ENCODE measurements at places on chromosomes 4 and X. TPM values are rescaled to one million over a fixed set of nuclear protein-coding genes. Genes with fewer than 3 reads are reported as not detected.

DNA sequence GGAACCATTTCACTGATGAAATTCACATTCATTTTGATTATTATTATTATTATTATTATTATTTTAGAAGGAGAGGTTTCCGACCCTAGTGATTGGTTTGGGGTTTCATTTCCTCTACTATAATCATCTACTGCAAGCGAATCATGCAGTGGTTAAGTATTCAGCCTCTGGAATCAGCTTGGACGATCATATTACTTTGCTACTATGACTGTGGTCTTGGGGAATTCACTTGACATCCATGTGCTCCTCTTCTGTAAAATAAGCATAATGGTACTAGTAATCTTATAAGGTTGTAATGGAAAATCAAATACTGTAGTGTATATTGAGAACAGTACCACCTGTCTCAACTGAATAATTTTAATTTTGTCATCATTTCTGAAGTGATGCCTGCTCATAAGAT, 132.1 kb upstream of the SLC4A4 start:
- no peak for DNase-seq
- no peak overlapping the region for H3K4me3 ChIP-seq
- H3K4me1 ChIP-seq, result peaks cover 21% of the 10 kb centered on the region
- H3K36me3 ChIP-seq, result peaks cover 2% of the 10 kb centered on the region
- H3K27ac ChIP-seq, result no peak overlapping the region
- no peaks in the 10 kb centered on the region for H3K27me3 ChIP-seq

GRCh38 chr4:61662362-61662761, 462.2 kb downstream of the ADGRL3 start:
- DNase-seq, result no peak
- H3K4me1 ChIP-seq, result no peaks in the 10 kb centered on the region
- no peaks in the 10 kb centered on the region for H3K27me3 ChIP-seq
- no peak overlapping the region for H3K4me3 ChIP-seq

DNA sequence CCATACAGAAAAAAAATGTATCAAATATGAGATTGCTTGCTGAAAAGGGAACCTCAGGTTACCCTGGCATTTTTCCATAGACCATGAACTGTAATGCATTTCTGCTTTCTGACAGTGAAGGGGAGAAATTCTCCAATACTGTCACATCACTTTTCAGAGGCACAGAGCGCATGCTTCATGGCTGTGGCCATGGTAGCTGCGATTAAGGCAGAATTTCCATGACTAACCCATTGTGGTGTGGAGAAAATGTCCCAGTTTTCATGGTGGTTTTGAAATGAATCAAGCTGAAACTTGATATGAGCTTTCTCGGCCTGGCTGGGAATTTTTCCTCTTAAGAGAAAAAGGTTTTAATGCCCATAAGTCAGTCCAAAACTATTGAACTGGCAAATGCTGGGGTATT, 39.5 kb upstream of the MAP3K15 start:
- no peak overlapping the region for H3K4me3 ChIP-seq
- DNase-seq, result no peak
- H3K27me3 ChIP-seq, result no peaks in the 10 kb centered on the region
- H3K4me1 ChIP-seq, result no peaks in the 10 kb centered on the region

DNA sequence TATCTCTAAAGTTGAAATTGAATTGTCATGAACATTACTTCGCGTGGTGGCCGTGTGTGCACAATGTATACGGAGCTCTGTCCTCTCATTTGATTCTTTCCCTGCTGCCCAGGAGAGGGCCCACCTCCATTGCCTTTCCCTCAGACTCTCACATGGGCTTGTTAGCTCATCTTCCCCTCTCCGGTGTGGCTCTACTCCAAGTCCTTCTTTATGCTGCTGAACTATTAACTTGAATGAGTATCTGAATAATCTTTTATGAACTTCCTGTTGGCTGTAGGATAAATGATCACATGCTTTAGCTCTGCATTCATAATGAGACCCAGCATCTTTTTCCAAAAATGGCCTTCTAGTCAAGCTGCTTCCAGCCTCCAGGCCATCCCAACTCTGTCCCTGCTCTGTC, 68.8 kb upstream of the CLNK start:
- no peaks in the 10 kb centered on the region for H3K4me1 ChIP-seq
- no peak for DNase-seq
- H3K4me3 ChIP-seq, result no peak overlapping the region
- no peaks in the 10 kb centered on the region for H3K36me3 ChIP-seq

NHSL2 gene
- 0.81 TPM for total RNA-seq

All from right lobe of liver (tissue), 6 donors.